ENCODE measurements at places on chromosomes 16 and 17.

DNA sequence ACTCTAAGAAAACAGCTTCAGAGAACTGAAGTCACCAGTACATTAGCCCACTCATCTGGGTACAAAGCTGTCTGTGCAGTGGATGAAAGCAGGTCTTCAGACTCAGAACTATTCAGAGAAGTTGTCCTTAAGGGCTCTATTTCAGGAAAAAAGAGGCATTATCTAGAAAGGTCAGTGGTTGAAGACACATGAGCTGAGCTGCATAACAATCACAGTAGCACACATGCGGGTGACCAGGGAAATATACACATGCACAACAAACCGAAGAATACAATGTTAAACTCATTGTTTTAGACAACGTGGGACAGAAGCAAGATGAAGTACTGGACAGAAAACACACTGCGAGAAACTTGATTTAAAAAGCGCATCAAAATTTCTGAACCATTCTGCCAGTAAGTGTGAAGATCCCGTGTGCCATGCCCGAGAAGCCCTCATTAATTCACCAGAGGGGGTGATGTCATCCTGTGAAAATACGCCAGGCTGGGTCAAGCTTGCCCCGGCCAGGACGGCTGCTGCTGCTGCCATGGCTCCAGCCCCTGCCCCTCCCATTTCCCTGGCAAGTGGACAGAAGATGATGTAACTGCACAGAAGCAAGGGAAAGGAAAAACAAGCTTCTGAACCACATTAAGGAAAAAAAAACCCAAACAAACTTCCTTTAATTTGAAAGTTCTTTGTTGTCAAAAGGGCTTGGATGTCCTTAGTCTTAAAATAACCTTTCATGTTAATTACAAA lies 10.1 kb downstream of the DYNC1LI2 start:
- no peak for DNase-seq

- DNase-seq: peak; percentile 31
Measured at GRCh38 chr17:16933317-16934132, 38.4 kb downstream of the TNFRSF13B start.

DNA sequence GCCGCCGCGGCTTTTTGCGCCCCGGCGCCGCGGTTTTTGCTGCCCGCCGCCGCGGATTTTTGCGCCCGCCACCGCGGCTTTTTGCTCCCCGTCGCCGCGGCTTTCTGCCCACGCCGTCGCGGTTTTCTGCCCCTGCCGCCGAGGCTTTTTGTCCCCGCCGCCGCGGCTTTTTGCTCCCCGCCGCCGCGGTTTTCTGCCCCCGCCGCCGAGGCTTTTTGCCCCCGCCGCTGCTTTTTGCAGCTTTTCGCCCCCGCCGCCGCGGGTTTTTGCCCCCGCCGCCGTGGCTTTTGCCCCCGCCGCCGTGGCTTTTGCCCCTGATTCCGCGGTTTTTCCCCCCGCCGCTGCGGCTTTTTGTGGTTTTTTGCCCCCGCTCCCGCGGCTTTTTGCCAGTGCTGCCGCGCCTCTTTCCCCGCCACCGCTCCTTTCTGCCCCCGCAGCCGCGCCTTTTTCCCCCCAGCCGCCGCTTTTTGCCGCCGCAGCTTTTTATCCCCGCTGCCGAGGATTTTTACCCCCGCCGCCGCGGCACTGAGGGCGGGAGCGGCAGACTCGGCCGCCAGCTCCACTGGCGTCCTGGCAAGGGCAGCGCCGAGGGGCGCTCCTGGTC lies 518.6 kb upstream of the WSB1 start:
- no peak for DNase-seq

DNA sequence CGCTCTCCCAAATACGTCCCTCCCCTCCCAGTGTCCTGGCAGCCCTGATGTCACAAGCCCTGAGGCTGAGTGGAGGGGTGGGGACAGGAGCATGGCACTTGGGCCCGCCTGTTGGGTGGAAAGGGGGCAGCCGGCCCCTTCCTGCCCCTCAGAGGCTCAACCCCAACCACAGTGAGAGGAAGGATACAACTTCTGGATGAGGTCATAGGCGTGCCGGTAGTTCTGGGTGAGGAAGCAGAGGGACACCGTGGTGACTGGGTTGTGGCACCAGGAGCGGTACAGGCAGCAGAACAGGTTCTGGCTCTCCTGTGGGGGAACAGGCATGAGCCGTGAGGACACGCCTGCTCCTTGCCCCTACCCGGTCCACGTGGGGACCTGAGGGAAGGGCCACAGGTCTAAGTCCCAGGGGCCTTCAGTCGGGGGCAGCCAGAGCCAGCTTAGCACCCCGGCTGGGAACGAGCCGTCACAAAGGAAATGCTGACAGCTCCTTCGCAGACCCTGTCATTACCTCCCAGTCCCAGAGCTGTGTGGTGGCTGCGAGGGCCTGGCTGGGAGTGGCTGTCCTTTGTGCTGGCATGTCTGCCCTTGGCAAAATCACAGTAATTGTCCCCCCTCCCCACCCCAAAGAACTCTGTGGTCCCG lies 11.2 kb upstream of the MTSS2 start:
- DNase-seq: no peak

DNA sequence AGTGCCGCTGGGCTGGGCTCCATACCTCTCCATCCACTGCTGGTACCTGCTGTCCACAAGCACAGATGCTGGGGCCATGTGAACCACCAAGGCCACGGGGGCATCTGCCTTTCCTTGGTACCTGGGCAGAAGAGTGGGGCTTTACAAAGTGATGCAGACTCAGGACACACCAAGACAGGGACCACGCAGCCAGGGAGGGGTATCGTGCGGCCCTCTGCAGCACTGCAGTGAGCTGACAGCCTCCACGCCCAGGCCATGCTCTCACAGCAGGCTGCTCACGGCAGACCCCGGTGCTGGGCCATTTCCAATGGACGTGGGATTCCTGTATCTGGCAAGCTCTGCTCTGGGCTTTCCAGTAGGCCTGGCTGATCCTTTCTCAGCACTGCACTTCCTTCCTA lies 14.4 kb downstream of the ELAC2 start:
- no peak for DNase-seq

GRCh38 chr17:2563061-2563460 lies 30.4 kb upstream of the PAFAH1B1 start:
- no peak for DNase-seq

GRCh38 chr16:8907096-8907495 lies 24.9 kb downstream of the LITAFD start:
- DNase-seq: no peak

GRCh38 chr16:65195998-65196397 lies 74.1 kb upstream of the CDH11 start:
- DNase-seq: no peak

DNA sequence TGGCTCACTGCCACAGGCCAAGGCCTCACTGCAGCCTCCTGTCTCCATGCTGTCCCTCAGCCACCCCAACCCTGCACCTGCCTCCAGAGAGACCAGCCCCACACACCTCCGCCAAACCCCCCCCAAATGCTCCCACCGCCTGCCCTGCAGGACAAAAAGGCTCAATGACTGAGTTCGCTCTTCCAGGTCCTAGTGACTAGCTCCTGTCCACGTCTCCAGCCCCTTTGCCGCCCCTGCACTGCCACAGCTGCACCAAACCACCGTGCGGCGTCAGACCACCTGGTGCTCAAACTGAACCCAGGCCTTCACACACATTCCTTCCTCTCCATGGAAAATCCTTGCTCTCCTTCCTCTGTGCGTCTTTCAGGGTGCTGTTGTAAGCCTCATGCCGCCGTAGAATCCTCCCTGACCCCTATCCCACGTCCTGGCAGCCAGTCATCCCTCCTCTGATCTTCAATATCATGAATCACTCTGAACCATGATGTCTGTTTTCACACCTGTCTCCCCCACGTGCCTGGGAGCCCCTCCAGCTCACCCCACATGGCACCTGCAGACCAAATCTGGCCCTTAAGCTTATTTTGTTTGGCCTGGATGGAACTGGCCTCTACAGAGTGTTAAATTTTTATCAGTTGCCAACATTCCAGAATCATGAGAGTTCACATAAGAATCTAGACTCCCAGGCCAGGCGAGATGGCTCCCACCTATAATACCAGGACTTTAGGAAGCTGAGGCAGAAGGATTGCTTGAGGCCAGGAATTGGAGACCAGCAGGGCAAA lies 4.3 kb upstream of the GSG1L start:
- no peak for DNase-seq

- no peak for DNase-seq
Measured at GRCh38 chr16:65441501-65441900, 319.6 kb upstream of the CDH11 start.

- DNase-seq: no peak
Measured at GRCh38 chr16:12002447-12003006, 26.0 kb downstream of the SNX29 start.

DNA sequence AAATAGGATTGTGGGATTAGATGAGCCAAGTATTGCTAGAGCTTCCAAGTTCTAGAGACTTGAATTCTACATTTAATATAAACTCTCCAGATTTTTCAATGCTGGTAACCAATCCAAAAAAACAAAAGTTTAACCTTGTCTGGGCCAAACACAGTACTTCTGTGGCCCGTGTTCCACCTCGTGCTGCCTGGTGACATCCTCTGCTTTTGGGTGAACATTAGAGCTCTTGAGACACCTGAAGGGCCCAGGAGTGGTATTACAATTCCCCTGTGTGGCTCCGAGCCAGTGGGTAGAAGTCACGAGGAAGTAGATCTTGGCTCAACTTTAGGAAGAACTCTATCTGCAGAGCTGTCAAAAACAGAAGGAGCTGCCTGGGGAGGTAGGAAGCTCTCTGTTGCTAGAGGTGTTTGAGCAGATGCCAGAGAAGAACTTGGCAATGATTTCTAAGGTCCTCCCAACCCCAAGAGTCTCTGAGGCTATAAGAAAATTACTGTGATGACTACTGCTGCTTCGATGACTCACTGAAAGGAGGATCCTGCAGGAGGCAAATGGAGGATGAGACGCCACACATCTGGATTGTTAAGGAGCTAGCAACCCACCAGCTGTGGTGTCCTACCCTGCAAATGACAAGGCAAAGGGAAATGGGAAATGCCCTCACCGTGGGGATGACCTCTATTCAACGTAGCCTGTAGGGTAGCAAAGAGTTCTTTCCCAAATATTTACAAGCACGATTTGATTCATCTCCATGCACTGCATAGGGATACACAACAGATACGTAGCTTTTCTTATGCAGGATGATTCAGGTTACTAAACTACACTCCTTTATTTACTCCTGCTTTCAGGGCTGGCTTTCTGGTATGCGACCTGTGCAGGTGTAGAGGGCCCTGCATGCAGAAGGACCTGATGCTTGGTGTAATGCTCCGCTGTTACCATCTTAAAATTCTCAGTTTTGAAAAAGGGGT lies 45.8 kb upstream of the GAS7 start:
- no peak for DNase-seq

GRCh38 chr16:73122604-73123391 lies 74.9 kb upstream of the ZFHX3 start:
- no peak for DNase-seq

DNA sequence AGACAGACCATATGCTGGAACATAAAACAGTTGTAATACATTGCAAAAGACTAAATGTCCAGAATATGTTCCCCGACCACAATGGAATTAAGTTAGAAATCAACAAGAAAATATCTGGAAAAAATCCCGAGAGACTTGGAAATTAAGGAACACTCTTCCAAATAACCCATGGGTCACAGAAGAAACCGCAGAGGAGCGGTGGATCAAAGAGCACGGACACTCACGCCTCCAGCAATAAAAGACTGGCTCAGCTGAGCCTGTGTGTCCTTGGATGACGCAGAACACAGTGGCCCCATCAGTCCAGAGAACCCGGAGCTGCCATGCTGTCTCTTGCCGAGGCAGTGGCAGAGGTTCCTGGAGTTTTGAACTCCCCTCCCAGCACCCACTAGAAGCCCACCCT lies 30.9 kb upstream of the FOXF1 start:
- DNase-seq: no peak

DNA sequence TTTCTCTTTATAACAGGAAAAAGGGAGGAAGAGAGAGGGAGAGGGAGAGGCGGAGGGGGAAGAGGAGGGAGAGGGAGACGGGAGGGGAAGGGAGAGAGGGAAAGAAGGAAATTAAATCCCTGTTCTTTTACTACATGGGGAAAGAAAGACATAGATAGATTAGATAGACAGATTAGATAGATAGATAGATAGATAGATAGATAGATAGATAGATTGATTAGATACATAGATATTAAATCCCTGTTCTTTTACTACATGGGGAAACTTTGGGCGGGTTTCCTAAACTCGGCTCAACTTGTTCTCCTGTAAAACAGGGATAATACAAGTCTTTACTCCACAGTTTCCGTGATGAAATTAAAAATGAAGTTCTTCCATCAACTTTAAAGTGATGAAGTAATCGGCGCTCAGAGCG lies 661 bp downstream of the RFWD3 start:
- DNase-seq: no peak

- peak; percentile 10 for DNase-seq
Measured at GRCh38 chr17:80899402-80900268, 92.0 kb upstream of the CHMP6 start.

DNA sequence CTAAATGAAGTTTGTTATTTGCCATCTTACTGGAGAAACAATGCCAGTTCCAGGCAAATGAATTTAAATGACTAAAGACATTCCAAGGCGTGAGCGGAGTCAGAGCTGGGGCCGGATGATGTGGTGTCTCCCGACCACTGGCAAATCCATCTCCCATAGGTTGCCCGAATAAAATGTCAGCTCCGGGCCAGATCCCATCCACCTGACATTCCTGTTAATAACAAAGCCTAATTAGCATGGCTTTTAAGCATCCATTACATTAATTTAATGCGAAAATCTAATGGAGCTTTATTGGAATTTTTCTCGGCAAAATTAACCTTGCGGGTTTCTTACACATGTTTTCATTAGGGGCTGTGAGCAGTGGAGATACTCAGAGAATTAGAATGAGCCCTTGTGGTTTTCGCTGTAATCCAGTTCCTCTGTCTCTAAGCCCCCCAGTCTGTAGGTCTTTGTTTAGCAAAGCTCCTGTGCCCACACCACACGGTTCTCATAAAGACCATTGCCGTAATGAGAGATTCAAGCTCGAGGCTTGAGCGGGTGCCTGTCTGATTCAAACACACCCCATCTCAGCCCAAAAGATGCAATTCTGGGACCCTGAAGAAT lies 123.3 kb downstream of the CCT6B start:
- no peak for DNase-seq

DNA sequence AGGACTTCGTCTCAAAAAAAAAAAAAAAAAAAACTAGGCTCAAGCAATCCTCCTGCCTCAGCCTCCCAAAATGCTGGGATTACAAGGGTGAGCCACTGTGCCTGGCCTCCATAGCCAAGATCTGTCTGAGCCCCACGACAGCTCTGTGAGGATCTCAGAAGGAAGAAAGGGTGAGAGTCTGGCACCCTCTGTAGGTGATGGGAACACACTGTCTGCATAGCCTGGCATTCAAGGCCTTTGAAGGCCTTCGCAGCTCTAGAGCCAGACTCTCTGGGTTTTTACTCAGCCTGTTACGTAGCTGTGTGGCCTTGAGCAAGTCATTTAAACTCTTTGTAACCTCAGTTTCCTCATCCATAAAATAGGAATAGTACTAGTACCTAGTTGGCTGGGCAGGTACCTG lies 6.3 kb upstream of the XPO6 start:
- peak; percentile 59 for DNase-seq

Data from RPMI8226 (cell line).